ENCODE measurements at places on chromosomes 3 and 15.

DNA sequence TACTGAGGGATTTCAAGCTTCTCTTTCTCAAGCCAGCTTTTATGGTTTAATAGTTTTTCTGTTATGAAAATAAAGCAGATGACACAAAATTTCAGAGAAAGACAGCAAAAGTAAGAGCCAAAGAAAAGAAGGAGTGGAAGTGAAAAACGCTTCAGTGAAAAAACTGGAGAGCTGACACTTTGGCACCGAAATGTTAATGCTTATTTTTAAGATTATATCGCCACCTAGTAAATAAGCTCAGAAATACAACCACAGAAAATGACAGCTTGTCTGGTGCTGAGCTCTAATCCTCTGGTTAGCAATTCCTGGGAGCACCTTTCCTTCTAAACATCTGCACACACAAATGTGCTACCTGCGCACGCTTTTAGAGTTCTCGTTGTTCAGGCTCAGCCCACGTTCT lies 101.6 kb downstream of the ZPLD1 start:
- peak; percentile 5 for DNase-seq

- DNase-seq, result no peak
Observed at GRCh38 chr3:128232376-128233178, 79.3 kb downstream of the EEFSEC start.

DNA sequence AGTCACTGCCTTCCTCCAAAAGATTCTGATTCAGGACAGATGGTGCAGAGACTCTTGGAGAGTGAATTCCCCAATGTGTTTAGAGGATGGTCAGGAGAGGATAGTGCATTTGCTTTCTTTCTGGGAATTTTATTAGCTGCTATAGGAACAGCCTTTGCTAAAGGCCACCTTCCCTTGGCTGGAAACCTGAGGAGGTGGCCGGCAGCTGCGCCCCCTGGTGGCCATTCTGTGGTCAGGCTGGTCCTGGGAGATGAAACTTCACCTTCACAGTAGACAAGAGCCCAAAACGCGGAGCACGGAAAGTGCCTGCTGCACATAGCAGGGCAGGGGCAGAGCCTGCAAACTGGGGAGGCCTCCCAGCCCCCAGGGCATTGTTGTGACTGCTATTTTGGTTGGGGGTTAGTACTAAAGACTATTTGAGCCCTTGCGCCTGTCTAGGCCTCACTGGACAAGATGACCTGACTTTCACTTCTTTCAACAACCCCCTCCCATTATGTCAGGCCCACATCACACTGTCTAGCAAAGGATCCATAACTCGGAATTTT lies 34.3 kb downstream of the SEC22C start:
- DNase-seq, result peak; percentile 63

GRCh38 chr3:46663591-46664135 lies 29.8 kb downstream of the ALS2CL start:
- DNase-seq, result no peak

- no peak for DNase-seq
Observed at GRCh38 chr15:25768271-25768670, 94.9 kb downstream of the ATP10A start.

DNA sequence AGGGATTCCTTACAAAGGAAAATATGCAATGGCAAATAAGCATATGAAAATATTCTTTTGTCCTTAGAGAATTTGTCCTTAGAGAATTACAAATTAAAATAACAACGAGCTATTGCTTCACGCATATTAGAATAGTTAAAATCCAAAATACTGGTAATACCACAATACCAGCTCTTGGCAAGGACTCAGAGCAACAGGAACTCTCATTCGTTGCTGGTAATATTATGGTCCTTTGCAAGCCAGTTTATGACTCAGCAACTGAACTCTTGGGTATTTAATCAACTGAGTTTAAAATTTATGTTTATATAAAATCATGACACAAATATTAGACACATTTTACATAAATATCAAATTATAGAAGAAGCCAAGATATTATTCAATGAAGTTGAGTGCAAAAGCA lies 1730.4 kb downstream of the SI start:
- DNase-seq, result no peak

GRCh38 chr3:50515565-50516439 lies 12.4 kb upstream of the CACNA2D2 start:
- peak; percentile 39 for DNase-seq

- no peak for DNase-seq
Observed at GRCh38 chr15:33031324-33031821, 163.1 kb downstream of the FMN1 start.

- no peak for DNase-seq
Observed at GRCh38 chr3:69665026-69665737, 74.1 kb upstream of the MITF start.

DNA sequence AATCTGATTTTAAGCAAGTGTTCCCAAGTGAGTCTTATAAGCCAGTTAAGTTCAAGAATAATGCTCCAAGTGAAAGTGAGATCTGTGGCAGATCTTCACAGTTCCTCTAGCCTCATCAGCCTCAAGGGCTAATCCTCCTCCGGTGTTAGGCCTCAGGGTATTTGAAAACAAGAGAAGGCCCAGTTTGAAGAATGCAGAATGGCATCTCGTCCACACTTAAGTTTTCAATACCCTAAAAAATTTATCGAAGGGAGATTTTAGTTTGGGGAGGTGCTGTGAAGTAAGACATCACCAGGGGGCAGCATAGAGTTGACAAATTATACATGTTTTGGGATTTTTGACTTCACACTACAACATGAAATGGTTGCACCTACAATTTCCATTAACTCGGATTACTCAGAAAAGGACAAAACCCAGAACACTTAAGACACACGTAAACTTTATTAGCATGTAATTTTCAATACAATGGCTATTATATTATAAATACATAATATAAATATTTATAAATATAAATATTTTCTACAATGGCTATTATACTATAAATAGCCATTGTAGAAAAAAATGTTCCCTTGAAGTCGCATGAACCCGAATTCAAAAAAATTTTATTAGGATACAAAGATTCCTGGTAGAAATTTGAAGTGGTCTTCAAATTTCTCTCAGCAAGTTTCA lies 2.3 kb upstream of the TMEM266 start:
- no peak for DNase-seq

DNA sequence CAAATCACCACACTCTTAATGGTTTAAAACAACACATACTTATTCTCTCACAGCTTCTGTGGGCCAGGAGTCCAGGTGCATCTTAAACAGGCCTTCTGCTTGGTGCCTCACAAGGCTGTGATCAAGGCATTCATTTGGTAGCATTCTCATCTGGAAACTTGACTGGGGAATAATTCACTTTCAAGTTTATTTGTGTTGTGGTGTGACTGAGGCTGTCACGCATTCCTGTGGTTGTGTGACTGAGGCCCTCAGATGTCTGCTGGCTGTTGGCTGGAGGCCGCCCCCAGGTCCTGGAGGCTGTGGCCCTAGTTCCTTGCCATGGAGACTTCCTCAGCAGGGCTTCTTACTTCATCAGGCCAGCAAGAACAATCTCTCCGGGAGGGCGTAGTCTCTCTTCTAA lies 16.9 kb upstream of the FAM3D start:
- DNase-seq, result no peak

- DNase-seq, result no peak
Observed at GRCh38 chr3:39361252-39361927, 21.8 kb upstream of the SLC25A38 start.

GRCh38 chr3:188176476-188176875 lies 22.5 kb downstream of the LPP start:
- no peak for DNase-seq

DNA sequence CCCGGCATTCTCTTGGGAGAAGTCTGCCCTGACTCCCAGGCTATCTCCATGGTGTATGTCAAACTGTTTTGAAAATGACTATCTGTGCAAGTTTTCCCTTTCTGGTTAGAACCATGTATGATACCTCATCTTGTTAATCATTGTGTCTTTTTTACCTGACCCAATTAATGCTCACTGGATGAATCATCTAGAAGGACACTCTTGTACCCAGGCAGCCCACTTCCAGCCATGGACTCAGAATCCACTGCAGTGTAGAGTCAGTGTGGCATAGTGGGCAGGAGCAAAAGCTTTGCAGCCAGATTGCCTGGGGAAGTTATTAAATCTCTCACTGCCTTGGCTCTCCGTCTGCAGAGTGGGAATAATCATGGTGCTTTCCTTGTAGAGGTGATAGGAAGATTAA lies 1.2 kb downstream of the FAM3D start:
- no peak for DNase-seq

GRCh38 chr3:134374105-134374790 lies at the start of gene AMOTL2:
Gene AMOTL2, minus strand, starts transcription at chr3:134374447. Its CDS starts 3,014 bp downstream, at chr3:134371433.
- DNase-seq, result peak; percentile 93

DNA sequence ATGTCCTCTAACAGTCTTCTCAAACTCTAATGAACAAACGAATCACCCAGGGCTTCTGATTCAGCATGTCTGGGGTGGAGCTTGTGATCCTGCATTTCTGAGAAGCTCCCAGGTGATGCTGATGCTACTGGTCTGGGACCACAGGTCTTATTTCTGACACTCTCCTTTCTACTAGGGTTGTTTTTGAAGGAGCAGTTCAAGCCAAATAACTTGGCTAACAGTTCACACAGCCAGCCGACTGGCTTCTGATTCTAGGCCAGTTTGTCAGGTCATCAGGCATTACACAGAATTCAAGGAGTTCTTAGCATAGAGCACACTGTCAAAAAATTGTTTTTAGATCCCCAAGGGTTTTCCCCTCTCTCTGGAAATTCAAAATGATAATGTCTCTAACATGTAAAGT lies 100.7 kb downstream of the TIGIT start:
- no peak for DNase-seq

GRCh38 chr3:133674290-133674919 lies 12.7 kb upstream of the TOPBP1 start:
- DNase-seq, result no peak

DNA sequence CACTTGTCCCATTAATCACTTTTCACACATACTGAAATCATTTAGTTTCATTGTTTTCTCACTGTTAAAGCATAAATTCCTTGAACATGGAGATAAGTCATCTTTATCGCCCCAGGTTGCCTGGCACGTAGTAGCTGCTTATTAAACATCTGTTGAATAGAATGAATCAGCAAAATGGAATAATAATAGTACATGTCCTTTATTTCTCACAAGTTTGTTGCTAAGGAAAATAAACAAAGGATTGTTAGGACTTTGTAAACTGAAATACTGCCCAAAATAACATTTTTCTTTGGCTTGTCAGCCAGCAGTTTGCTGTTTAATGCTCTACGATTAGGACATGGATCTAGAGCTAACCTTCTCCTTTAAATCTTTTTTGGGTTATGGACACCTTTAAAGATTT lies 17.9 kb downstream of the SLC35A5 start:
- DNase-seq, result no peak

DNA sequence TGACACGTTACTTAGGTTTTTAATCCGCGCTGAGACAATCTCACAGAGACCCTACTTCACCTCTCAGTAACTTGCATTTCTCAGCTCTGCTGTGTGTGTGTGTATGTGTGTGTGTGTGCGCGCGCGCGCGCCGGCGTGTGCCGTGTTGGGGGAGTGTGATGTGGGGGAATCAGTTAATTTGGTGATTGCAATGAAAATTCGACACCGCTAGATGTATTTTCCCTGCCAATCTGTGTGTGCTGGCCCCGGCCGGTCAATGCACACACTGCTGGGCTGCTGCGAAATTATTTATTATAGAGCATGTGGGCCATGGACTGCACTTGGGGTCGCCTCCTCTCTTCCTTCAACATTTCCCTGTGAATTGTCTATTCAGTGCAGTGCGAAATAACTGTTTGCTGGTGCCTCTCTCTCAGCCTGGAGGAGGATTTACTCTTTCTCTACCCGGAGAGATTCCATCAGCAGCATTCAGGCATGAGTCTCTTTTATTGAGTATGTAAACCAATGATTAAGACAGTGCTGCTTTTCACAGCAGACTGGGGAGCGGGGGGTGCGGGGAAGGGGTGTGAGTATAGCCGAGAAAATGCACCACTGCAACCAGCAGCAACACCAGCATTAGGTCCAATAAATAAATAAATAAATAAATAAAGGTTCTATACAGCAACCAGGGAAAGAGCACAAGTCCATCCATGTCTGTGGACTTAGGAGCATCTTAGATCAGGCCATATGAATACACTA lies 2.9 kb downstream of the CADM2 start:
- DNase-seq, result no peak

DNA sequence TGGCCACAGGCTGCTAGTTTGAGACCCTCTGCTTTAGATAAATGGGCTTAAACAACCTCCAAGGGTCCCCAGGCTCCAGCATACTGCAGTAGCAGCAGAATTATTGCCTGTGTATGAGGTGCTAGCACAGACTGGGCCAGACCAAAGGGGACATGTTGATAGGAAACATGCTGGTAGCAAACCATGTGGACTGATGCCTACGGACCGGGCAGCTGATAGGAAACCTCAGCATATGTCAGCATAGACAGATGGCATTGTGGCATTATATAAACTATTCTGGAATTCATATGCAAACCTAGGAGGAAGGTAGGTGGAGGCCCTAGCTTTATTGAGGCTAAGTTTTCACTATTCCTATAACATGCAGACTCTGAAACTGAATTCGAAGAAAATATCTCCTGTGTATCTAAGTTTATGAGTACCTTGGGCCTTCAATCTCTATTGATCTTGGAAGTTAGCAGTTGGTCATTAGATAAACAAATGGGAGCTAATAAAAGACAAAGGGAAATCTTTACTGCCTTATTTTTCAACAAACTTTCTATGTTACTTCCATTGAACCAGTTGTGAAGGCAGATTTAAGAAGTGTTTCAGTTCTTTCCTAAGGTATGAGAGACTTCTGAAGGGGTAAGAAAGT lies 1.7 kb upstream of the HGD start:
- DNase-seq, result no peak

GRCh38 chr3:150412561-150413231 lies 4.6 kb downstream of the TSC22D2 start:
- DNase-seq, result no peak

- no peak for DNase-seq
Observed at GRCh38 chr3:126982126-126982470, 817 bp upstream of the PLXNA1 start.

GRCh38 chr15:56587686-56588085 lies 122.7 kb upstream of the MNS1 start:
- no peak for DNase-seq

DNA sequence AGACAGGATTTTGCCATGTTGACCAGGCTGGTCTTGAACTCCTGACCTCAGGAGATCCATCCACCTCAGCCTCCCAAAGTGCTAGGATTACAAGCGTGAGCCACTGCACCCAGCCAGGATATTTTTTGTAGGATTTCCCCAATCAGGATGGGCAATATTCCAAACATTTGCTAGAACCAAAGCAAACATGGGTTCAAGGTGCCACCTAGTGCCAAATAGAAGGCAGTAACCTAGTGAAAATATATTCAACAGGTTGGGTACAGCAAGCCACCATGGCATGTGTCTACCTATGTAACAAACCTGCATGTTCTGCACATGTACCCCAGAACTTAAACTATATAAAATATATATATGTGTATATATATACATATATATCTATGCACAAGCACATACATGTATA lies 185.9 kb upstream of the CADM2 start:
- peak; percentile 4 for DNase-seq

DNA sequence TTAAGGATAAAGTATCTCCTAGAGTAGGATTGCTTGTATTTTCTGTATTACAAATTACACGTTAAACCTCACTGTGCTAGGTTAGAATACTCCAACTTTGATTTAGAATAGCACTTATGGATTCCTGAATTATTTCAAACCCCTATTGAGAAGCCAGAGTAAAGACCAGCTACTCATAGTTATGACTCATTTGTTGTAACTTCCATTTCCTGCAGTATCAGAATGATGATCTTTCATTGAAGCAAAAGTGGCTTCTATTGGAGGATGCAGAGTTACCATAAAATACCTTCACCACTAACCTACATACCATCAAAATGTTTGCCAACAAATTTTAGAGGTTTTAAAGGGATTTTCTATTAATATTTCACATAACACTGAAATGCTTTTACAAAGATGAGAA lies 1322.7 kb upstream of the ALCAM start:
- DNase-seq, result no peak

GRCh38 chr15:29822684-29823459 lies 604 bp upstream of the TJP1 start:
- no peak for DNase-seq

All from iPS DF 6.9 (cell line).